ENCODE measurements at places on chromosomes 7 and 10. TPM values are rescaled to one million over a fixed set of nuclear protein-coding genes. Genes with fewer than 3 reads are reported as not detected.

The WEE2 gene
- 0.34 TPM for polyA plus RNA-seq

The CHN2 gene
- 136 TPM for polyA plus RNA-seq

The NUP42 gene
- polyA plus RNA-seq, result 109 TPM

The SRRM3 gene
- 34.9 TPM for polyA plus RNA-seq

The PDE1C gene
- polyA plus RNA-seq, result 8.2 TPM

The PTN gene
- polyA plus RNA-seq, result 19.5 TPM
